Natural killer cell (primary cell): ENCODE measurements at places on chromosomes 5 and 9. TPM values are rescaled to one million over a fixed set of nuclear protein-coding genes. Genes with fewer than 3 reads are reported as not detected.

The ARID3C gene
- 0.24 TPM for total RNA-seq

The ARHGEF37 gene
- total RNA-seq = not detected

The AGXT2 gene
- total RNA-seq = not detected

The EXOSC3 gene
- 24.5 TPM for total RNA-seq

The MAP1B gene
- 0.31 TPM for total RNA-seq

The CDO1 gene
- not detected for total RNA-seq

The PKD2L2 gene
- total RNA-seq = not detected

The FCHO2 gene
- total RNA-seq = 23.4 TPM

The CA9 gene
- total RNA-seq = not detected

The JAKMIP2 gene
- 12.2 TPM for total RNA-seq

The SIGMAR1 gene
- 22.1 TPM for total RNA-seq

The GALT gene
- 118 TPM for total RNA-seq

The SLC28A3 gene
- total RNA-seq = not detected

The PCDHA5 gene
- not detected for total RNA-seq

The HAVCR1 gene
- 10.9 TPM for total RNA-seq

The PCA3 gene
- total RNA-seq = 0.36 TPM

The BARHL1 gene
- total RNA-seq = not detected
